ENCODE measurements at places on chromosomes 11 and 22.

DNA sequence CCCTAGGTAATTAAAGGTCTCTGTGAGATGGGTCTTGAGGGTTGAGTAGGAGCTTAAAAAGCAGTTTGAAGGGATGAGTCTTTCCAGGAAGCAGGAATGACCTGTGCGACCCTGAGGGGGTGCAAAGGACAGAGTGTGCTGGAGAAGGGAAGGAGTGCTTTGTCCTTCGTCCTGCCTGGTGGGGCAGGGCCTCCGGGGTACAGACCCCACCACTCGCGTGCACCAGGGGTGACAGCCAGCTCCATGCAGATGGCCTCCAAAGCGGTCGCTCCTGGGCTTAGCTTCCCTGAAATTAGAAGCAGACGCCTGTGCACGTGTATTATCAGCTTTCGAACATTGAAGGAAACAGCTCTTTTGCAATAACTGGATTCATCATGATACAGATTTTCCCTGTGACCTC lies 959.8 kb downstream of the BRD1 start:
- DNase-seq, result no peak

DNA sequence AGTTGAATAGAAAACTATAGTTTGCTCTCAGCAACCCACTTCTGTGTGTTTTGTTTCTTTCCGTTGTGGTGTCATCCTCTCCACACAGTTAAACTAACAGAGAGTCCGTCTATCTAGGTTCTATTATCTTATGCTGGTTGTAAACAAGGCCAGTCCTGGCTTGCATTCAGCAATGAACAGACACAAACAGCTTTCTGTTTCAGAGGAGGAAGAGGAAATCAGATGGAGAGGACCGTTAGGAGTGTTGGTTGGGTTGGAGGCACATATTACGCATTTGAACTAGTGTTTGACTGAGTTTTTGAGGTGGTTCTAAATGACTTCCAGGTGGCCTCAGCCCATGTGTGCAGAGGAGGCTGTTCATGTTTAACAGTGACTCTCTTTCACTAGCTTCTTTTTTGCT lies 129.5 kb upstream of the SORL1-AS1 start:
- no peak for DNase-seq

GRCh38 chr11:128174465-128175291 lies 412.7 kb downstream of the ETS1 start:
- no peak for DNase-seq

- DNase-seq, result no peak
Measured at GRCh38 chr11:121422675-121423074, 29.4 kb upstream of the SORL1 start.

DNA sequence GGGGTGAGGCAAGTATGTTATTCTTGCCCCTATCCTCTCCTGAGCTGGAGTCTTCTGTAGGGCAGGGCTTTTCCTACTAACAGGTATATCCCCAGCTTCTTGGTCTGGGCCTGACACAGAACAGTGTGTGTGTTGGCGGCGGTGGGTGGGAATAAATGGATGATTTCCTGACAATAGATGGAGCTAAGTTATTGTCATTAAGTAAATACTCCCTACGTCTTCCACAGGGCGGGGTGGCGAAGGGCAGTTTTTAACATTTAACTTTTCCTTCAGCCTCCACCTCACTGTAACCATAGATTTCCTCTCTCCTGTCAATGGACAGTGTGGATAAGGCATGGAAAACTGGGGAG lies 11.7 kb upstream of the SMPD1 start:
- DNase-seq, result no peak

GRCh38 chr22:19085233-19085718 lies 36.9 kb downstream of the DGCR2 start:
- no peak for DNase-seq

DNA sequence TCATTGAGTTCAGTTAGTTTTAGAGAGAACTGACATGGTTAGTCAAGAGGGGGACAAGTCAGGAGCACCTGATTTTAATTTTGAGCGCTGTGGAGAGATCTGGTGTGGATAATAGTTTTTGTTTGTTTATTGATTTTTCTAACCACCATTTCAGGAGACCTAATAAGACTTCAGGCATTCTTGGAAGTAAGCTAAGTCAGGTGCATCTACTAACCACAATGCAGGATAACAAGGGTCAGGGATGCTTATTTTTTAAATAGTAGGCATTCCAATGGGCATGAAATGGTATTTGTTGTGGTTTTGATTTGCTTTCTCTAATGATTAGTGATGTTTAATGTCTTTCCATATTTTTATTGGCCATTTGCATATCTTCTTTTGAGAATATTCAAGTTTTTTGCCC lies 212.1 kb downstream of the NAV2 start:
- DNase-seq, result no peak

- no peak for DNase-seq
Measured at GRCh38 chr11:93694109-93694508, 32.6 kb downstream of the CEP295 start.

GRCh38 chr11:12050470-12051286 lies 42.3 kb upstream of the DKK3 start:
- no peak for DNase-seq

DNA sequence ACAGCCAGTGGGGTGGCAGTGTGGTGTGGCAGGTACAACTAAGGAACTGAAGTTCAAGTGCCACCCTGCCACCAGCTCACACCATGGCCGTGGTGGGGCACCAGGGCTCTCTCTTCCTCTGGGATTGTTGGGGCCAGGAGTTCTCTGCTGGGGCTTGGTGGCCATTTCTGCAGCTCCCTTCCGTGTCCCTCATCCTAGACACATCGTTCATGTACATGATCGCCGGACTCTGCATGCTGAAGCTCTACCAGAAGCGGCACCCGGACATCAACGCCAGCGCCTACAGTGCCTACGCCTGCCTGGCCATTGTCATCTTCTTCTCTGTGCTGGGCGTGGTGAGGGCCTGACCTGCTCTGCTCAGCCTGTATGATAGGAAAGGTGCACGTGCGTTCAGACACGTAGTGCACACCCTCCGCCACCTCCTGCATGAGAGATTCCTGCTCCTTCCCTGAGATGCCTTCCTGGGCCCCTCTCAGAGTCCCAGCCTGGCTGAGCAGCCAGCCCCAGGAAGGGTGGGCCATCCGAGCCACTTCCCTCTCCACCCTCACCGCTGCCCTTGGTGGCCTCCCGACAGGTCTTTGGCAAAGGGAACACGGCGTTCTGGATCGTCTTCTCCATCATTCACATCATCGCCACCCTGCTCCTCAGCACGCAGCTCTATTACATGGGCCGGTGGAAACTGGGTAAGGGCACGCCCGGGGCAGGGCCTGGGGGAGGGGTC lies 7.3 kb upstream of the TAGLN start:
- DNase-seq, result no peak

Measured in activated naive CD4-positive, alpha-beta T cell (primary cell).